Large intestine (tissue), 12 donors: ENCODE measurements at places on chromosomes 4 and X.

GRCh38 chr4:142091691-142092182 lies 455.4 kb downstream of the IL15 start:
- H3K4me1 ChIP-seq, result no peaks in the 10 kb centered on the region
- no peak overlapping the region for H3K27ac ChIP-seq
- no peaks in the 10 kb centered on the region for H3K36me3 ChIP-seq
- no peak for DNase-seq
- no peaks in the 10 kb centered on the region for H3K27me3 ChIP-seq
- H3K4me3 ChIP-seq, result no peak overlapping the region

DNA sequence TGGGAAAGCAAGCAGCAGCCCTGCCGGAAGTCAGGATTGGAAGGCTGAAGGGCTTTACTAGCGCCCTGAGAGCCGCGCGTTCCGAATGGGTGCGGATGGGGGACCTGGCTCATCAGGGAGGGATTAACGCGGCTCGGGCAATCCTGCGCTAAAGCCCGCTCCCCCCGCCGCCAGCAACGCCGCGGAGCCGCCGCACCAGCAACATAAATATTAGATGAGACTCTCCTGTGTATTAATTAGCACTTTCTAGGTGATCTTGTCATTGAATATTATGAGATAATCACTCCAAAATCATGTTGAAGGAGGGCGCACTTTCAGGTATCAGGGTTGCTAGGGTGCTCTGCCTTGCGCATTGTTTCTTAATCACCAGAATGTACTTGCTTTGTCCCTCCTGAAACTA lies 357.2 kb upstream of the FAM241A start:
- no peaks in the 10 kb centered on the region for H3K4me1 ChIP-seq
- H3K36me3 ChIP-seq, result no peaks in the 10 kb centered on the region
- peak overlapping the region; percentile 9 for H3K4me3 ChIP-seq
- H3K27ac ChIP-seq, result no peak overlapping the region

- H3K27ac ChIP-seq, result no peak overlapping the region
- no peaks in the 10 kb centered on the region for H3K36me3 ChIP-seq
- no peaks in the 10 kb centered on the region for H3K27me3 ChIP-seq
- no peak overlapping the region for H3K4me3 ChIP-seq
Observed at GRCh38 chr4:8503801-8504200, 63.2 kb downstream of the TRMT44 start.

DNA sequence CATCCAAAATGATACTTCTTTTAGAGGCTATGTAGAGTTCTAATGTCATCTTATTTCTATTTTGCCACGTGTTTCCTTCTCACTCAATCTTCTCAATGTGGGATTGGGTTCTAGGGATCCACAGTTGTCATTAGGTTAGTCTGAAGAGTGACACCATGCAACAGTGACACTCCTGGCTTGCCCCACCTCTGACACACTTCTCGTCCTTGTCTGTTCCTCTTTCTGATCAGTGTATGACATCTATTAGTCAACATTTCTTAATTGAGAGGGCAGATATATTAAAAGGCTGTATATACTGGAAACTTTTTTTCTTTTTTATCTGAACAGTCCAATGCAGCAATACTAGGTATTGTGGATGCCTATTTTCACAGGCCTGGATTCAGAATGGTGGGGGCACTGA lies 67.6 kb upstream of the GYPA start:
- H3K4me1 ChIP-seq, result no peaks in the 10 kb centered on the region
- no peaks in the 10 kb centered on the region for H3K27me3 ChIP-seq
- no peak for DNase-seq
- H3K4me3 ChIP-seq, result no peak overlapping the region
- no peak overlapping the region for H3K27ac ChIP-seq
- H3K36me3 ChIP-seq, result no peaks in the 10 kb centered on the region

DNA sequence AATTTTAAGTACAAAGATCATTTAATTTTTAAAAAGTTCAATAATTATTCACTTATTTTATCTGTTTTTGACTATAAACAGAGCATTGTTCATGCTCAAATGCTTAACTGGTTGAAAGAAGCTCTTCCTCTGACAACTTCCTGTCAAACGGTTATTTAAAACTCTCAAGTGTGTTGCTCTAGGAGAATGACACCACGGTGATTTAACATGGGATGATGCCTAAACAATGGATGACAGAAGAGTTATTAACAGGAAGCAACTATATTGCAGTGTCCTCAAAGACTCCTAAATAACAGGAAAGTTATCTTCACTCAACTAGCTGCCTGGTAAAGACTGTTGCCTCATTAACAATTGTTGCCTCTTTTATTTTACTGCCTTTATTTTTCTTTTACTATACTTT lies 509.6 kb downstream of the PACRGL start:
- DNase-seq, result no peak
- no peak overlapping the region for H3K4me3 ChIP-seq
- no peak overlapping the region for H3K27ac ChIP-seq
- no peaks in the 10 kb centered on the region for H3K36me3 ChIP-seq
- no peaks in the 10 kb centered on the region for H3K27me3 ChIP-seq
- H3K4me1 ChIP-seq, result no peaks in the 10 kb centered on the region

DNA sequence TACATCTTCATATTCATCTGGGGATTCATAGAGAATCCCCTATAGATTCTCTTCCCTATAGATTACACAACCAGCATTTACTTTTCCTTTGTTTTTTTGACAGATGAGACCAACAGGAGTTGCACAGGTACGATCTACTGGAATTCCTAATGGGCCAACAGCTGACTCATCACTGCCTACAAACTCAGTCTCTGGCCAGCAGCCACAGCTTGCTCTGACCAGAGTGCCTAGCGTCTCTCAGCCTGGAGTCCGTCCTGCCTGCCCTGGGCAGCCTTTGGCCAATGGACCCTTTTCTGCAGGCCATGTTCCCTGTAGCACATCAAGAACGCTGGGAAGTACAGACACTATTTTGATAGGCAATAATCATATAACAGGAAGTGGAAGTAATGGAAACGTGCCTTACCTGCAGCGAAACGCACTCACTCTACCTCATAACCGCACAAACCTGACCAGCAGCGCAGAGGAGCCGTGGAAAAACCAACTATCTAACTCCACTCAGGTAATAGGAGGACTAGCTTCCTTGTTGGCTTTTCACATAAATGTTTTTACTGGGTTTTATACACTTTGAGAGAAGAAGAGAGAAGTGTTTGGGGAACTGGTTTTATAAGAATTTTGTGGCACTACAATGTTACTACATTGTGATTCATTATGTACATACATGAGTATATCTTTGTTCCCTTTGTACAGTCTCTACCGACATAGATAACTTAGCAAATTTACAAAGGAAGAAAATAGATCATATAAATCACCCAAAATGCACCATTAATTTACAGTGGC lies 137.2 kb downstream of the DIPK2B start:
- H3K36me3 ChIP-seq, result peaks cover 19% of the 10 kb centered on the region
- H3K4me3 ChIP-seq, result no peak overlapping the region
- no peak overlapping the region for H3K27ac ChIP-seq
- H3K4me1 ChIP-seq, result no peaks in the 10 kb centered on the region

GRCh38 chrX:17374619-17375366 lies at the start of gene NHS:
Gene NHS, plus strand, starts transcription at chrX:17375200. Its CDS starts 558 bp downstream, at chrX:17375758.
- peak within 1 kb of the TSS; percentile 86 for H3K27ac ChIP-seq
- peaks cover 2% of the 10 kb centered on the region for H3K4me1 ChIP-seq
- no peaks in the 10 kb centered on the region for H3K36me3 ChIP-seq
- H3K4me3 ChIP-seq, result peak within 1 kb of the TSS; percentile 74
- peaks cover 2% of the 10 kb centered on the region for H3K27me3 ChIP-seq
